Stimulated activated CD4-positive, alpha-beta T cell treated with anti-CD3 and anti-CD28 coated beads, TNF-alpha, amount 100 ng/mL, for 24 hours (primary cell): ENCODE measurements at places on chromosomes 7 and 10.

DNA sequence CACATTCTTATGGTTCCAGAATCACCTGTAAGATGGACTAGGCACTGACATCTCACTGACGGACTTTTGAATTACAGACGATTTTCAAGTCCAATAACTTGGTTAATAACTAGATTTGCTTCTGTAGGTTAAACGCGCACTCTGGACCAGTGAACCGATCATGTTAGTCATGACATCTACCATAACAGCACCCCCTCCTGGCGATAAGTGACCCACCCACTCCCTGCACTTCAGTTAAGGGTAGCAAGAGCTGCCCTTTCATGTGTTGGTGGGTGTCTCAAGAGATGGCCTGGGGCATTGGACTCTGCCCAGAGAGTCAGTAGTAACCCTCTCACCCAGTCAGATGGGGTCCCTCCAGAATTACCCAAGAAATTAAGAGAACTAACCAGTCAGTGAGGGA, 12.9 kb downstream of the GRM8 start:
- DNase-seq, result no peak

GRCh38 chr10:36538953-36539586, 586.3 kb upstream of the ANKRD30A start:
- DNase-seq, result no peak

DNA sequence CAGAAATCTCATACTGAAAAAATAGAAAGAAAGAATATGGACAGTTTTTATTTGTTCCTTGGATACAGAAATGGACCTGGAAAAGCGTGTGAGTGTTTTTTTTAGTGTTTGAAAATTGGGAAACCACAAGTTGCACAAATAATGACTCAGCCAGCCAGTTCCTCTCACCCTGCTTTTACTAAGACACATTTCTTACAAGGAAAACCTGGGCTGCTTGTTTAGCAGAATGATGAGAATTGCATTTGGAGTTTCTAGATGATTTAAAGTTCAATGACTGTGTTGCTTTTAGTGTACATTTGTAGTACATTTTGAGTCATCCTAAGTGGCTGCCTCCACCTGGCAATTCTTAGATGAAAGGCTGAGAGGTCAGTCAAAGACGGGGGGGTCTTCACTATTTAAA, 218.7 kb downstream of the ABCA13 start:
- no peak for DNase-seq

- no peak for DNase-seq
Measured at GRCh38 chr10:86451604-86451960, 70.0 kb downstream of the WAPL start.

DNA sequence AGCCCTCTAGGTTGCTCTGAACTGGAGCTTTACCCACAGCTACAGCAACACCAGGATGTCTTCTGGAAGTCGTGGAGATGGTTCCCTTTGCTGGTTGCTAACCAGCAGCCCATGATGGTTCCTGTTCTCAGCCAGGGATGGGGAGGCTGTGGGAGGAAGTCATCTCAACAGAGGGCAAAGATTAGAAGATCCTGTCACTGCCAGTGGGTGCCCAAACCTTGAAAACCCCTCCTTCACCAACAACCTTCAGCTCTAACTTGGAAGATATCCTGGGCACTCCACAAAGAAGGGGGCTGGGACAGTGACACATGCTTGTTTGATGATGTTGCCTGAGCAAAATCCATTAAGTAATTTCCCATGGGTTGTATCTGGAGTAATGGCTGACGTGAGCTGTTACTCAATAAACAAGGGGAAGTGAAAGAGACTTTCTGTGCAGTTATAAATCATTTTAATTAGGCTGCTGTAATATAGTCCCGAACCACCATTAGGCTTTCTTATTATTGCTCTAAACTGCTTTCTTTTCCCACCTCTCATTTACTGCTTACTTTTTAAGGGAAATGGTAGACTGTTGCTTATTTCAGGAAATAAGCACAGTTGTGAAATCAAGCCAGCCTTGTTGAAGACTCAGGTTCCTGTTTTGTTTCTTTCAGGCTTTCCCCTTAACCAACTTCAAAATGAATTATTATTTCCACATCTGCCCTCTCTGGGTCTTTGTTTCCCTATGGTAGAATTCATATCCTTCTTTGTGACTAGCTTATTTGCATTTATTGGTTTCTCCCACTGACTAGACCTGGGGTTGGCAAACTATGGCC, 124.8 kb downstream of the PPP1R17 start:
- no peak for DNase-seq
